ENCODE measurements at places on chromosomes 4 and X. TPM values are rescaled to one million over a fixed set of nuclear protein-coding genes. Genes with fewer than 3 reads are reported as not detected.

DNA sequence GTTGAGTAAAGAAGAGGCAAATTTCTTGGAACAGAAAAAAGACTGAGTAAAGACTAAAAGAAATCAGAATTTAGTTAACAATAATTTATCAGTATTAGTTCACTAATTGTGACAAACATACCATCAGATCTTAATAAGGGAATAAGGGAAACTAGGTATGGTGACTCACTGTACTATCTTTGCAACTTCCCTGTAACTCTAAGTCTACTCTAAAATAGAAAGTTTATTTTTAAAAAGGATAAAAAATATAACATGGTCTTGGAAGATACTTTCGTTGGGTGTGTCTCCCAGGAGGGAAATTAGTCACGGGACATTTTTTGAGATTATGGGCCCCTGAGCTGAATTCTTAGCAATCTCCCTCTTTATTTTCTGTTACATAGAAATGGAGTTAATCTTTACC, 97.3 kb downstream of the EMCN start:
- no peak for DNase-seq

- peak; percentile 2 for DNase-seq
Measured at GRCh38 chrX:146189371-146189770, 371.7 kb downstream of the SLITRK2 start.

GRCh38 chrX:42490111-42490510, 287.9 kb downstream of the PPP1R2C start:
- DNase-seq, result no peak

DNA sequence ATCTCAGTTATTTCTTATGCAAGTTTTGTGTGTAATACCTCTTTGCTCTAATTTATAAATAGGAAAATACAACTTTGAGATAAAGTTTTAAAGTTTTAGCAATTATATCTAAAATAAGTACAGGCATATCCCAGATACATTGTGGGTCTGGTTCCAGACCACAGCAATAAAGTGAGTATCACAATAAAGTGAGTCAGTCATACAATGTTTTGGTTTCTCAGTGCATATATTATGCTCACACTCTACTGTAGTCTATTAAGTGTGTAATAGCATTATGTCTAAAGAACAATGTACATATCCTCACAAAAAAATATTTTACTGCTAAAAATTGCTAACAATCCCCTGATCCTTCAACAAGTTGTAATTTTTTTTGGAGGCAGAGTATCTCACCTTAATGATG, 49.2 kb downstream of the ANAPC10 start:
- no peak for DNase-seq

Gene IBSP
- not detected for total RNA-seq

Data from tongue (tissue), 3 donors.